Stomach (tissue), 19 donors: ENCODE measurements at places on chromosomes 2 and 18. TPM values are rescaled to one million over a fixed set of nuclear protein-coding genes. Genes with fewer than 3 reads are reported as not detected.

DNA sequence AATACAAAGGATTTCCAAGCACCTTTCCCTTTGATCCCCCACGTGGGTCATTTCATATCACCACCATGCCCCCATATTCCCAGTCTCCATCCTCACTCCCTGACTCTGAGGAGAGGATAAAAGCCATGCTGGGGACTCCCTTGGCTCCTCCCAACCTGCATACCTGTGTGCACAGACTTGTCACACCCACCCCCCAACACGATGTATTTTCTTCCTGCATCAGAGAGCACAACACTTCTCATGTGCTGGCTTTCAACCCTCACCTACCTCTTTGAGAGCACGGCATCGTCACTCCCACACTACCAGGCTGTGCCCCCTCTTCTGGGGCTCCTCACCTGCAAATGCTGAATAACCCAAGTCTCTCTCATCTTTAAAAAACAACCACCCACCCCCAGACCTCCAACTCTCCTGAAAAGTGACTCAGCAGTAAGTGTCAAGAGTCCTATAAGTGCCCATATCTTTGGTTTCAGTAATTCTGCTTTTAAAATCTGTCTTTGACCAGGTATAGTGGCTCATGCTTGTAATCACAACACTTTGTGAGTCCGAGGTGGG lies 53.1 kb downstream of the AP1S3 start:
- no peak for DNase-seq

DNA sequence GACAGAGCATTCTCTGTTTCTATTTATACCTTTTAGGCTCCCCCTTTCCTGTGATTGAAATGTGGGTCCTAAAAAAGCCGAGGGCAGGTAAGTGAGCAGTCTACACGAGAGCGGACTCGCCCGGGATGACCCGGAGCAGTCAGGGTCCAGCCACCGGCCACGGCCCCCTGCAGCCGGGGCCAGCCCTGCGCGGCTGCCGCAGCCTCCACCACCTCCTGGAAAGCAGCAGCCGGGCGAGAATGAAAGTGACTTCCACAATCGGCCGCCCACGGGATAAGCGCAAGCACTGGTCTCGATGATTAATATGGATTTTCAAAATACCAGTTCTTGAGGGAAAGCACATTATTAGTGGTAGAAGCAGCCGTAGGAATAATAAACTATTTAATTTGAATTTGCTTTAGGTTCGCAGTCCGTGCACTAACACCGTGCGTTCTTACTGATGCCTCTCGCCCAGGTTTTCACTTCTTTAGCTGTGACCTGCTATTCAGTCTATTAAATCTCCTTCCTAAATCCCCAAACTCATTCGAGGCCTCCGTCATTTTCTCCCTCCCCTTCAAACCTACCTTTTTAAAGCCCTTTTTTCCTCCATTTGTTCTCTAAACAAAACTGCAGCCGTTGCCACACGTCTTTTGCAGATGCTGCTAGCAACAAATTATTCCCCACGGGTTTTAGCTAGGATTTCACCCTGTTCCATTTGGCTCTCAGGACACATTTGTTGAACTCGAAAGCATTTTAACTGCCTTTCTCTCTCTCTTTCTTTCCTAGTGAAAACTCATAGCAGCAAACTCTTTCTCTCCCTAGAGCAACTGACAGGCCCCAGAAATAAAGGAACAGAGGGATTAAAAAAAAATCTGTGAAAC lies 1015.1 kb upstream of the PIK3C3 start:
- DNase-seq = no peak

- no peak for DNase-seq
These were observed 1251.6 kb upstream of the ZEB2 start for GRCh38 chr2:145771525-145771924.

DNA sequence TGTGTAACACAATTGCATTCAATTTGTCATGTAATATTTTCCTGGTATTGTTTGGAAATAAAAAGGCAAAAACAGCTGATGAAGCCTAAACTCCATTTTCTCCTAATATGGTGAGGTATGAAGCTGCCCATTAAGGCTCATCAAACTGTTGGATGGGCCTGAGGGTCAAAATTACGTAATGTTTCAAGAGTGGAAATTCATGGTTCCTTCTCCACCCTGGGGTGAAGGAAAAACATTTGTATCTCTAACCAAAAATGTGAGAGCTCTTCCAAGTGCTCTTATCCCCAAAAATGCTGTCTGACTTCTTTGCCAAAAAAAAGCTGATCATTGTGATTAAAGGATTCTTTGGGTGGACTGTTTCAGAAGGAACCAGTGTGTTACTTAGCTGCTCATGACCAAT lies 91.8 kb downstream of the ARHGAP28 start:
- no peak for DNase-seq

- DNase-seq = no peak
These were observed 922.7 kb upstream of the CHAC2 start for GRCh38 chr2:52844701-52845423.

GPBAR1 gene
- 1.1 TPM for total RNA-seq

GRCh38 chr2:203360833-203361430 lies 32.7 kb downstream of the ABI2 start:
- DNase-seq = peak; percentile 41

PLEK gene
- 1.2 TPM for total RNA-seq

GRCh38 chr2:196263181-196263747 lies 91.9 kb upstream of the STK17B start:
- peak; percentile 49 for DNase-seq

- no peak for DNase-seq
These were observed 215.1 kb upstream of the SALL3 start for GRCh38 chr18:78764544-78764943.

UGT1A4 gene
- 1.2 TPM for total RNA-seq

- no peak for DNase-seq
These were observed 107.7 kb downstream of the HDAC4 start for GRCh38 chr2:239292959-239293774.

DNA sequence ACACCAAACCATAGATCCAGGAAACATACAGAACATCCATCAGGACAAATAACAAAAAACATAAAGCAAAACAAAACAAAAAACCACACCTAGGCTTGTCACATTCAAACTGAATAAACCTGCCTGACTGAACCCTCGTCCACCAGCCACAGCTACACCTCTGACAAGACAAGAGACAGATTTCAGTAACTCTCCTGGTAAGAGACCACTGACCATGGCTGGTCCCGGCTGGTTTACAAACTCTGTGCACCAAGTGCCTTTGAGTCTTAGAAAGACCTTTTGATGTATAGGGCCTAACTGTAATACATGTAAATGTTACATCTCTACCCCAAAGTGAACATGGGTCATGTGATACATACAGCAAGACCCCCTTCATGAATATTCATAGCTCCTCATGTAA lies 4.8 kb upstream of the SLC66A2 start:
- no peak for DNase-seq

DNA sequence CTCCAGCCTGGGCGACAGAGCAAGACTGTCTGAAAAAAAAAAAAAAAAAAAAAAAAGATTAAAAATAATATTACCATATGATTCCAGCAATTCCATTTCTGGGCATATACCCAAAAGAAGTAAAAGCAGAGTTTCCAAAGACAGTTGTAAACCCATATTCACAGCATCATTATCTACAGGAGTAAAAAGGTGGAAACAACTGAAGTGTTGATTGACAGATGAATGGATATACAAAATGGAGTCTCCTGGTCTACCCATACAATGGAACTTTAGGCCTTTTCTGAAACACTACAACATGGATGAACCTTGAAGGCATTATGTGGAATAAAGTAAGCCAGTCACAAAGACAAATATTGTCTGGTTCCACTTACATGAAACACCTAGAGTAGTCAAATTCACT lies 5.7 kb downstream of the RNU4ATAC start:
- no peak for DNase-seq
